Stimulated activated CD8-positive, alpha-beta memory T cell treated with anti-CD3 and anti-CD28 coated beads, Interleukin-4, amount 100 ng/mL, for 1 hour (primary cell): ENCODE measurements at places on chromosomes 6 and 20.

- no peak for DNase-seq
Measured at GRCh38 chr6:24376871-24377270, 19.0 kb upstream of the DCDC2 start.

- DNase-seq = no peak
Measured at GRCh38 chr20:10093087-10093591, 58.4 kb downstream of the ANKEF1 start.

GRCh38 chr6:110357298-110357663 lies 868 bp downstream of the METTL24 start:
- no peak for DNase-seq

DNA sequence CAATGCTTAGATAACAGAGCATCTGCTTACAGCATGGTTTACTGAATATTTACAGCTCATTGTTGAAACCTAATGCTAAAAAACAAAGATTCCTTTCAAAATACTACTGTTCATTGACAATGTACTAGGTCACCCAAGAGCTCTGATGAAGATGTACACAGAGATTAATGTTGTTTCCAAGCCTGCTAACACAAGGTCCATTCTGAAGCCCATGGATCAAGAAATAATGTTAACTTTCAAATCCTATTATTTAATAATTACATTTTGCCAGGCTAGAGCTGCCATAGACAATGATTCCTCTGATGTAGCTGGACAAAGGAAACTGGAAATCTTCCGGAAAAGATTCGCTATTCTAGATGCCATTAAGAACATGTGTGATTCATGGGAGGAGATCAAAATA lies 355.6 kb downstream of the TENT5A start:
- DNase-seq = no peak

DNA sequence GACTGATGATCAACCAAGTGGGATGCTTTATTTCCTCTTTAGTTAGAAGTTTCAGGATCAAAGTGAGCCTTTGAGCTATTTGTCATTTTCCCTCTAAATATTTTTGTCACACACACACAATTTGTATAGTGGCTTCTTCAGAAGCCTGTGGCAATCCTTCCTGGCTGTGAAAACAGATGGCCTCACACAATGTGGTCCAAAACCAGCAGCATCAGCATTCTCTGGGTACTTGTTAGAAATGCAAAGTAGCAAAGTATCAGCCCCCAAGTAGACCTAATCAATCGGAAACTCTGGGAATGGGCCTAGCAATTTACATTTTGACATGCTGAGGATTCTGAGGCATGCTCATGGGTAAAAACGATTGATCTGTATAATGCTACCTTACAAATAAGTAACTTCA lies 115.9 kb downstream of the PAX1 start:
- DNase-seq = no peak

- no peak for DNase-seq
Measured at GRCh38 chr20:3430376-3431069, 23.1 kb upstream of the DNAAF9 start.

GRCh38 chr6:76982476-76983199 lies 480.7 kb downstream of the HTR1B start:
- DNase-seq = no peak

DNA sequence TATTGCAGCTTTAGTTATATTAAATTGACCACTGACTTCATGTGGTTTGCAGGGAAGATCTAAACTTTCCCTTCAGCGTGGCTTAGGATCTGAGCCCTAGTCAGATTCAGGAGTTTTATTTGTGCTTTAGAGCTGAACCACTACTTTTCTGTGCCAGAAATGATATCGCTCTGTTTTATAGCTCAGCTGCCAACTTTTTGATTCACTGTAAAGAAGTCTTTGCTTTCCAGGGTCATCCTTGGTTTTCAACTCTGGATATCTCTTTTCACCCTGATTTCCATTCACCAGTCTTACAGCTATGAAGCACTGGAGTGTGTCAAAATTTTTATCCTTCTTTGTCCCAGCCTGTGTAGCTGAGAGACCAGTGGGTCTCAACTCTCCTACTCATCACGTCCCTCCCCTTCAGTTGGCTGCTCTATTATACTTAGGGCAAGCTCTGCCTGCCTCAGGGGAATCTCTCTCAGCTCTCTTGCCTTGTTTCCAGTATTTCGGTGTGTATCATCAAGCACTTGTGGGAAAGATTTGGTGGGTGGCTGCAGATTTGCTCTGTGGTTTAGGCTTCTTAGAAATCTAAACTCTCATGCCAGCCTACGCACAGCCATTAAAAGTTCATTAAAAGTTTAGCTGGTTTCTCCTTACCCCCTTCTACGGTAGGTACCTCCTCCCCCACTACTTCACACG lies 425.5 kb downstream of the TENT5A start:
- DNase-seq = no peak

DNA sequence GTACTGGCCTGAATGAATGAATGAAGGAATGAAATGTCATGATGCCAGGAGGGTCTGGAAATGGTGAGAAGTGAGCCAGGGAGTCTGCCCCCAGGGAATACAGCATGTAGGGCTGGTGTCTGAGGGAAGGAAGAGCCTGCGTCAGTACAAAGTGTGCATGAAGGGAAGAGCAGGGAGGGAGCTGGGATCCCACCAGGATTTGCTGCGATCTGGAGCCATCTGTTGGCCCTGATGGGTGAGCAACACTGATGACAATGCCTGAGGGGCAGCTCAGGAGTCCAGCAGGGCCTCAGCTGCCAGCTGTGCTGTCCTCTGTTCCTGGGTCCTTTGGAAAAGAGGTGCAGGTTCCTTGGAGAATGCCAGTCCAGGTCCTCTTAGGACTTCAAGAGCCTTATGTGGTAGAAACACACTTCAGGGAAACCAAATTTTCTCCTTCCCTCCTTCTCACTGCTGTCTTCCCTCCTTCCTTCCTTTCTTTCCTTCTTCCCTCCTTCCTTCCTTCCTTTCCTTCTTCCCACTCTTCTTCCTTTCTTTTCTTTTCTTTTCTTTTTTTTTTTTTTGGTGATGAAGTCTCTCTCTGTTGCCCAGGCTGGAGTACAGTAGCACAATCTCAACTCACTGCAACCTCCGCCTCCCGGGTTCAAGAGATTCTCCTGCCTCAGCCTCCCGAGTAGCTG lies 11.5 kb downstream of the BPI start:
- no peak for DNase-seq

DNA sequence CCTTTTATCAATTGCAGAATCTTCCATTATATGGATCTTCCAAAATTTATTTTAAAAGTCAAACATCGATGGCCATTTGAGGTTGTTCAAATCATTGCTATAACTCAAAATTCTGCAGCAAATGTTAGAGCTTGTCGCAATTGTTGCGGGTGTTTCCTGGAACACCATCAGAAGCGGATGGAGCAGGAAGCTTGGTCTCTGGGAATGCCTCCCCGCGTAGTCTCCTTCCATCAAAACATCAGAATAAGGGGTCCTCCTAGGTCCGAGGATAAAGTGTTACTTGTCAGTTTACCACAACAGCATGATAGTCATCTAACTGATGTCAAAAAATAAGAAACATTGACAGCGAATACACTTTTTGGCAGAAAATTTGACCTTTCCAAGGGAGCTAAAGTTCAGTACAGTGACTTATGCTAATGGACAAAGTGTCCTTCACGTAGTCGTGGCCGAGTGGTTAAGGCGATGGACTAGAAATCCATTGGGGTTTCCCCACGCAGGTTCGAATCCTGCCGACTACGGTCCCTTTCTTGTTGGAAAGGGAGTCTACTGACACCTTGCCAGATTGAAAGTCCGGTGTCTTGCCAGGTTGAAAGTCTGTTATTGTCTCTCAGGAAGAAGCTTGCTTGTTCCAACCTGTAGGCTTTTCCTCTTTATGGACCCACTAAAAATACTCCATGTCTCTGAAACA lies 59.0 kb upstream of the ZNF184 start:
- no peak for DNase-seq

DNA sequence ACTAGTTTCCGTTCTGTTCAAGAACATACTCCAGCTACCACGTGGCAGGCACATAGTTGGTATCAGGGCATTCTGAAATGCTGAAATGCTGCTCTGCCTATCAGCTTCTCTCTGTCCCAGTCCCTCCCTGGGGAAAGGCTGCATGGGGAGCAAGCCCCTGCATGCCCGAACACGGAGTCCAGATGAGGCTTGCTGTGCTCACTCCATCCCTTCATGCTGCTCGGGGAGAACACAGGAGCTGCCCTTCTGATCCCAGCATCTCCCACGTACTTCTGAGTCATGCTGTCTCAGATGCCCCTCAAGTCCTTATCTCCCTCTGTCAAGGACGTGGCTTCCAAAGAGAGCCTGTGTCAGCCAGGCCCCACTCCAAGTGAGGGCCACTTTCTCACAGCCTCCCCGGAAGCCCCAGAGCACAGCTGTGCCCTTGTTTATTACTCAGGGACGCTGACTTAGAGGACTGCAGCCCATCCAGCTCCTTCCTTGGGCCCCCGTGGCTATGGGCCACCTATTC lies 29.4 kb downstream of the THBS2 start:
- no peak for DNase-seq

GRCh38 chr6:81744131-81744530 lies 8.3 kb downstream of the TENT5A start:
- DNase-seq = no peak

DNA sequence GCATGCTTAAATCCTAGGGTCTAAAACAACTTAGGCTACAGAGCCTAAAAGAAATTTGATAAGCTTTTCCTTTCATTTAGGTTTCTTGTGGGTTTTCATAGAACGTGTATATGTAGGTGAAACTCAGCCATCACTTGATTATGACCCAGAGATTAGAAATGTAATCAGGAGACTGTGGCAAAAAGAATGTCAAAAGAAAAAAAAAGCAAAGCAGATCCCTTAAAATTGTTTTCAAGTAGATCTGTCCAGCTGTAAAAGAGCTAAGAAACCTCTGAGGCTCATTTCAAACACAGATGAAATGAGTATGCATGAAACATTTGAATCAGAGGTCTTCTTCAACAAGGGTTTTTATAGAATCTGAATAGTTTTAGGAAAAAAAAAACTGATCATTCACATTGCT lies 341.3 kb upstream of the PRDM1 start:
- DNase-seq = no peak
